Stimulated activated effector memory CD8-positive, alpha-beta T cell treated with anti-CD3 and anti-CD28 coated beads, Interleukin-12 subunit alpha, Interleukin-12 subunit beta, amount 100 ng/mL, for 72 hours (primary cell): ENCODE measurements at places on chromosomes 2 and 18.

- DNase-seq = no peak
Observed at GRCh38 chr2:150513647-150514046, 26.2 kb upstream of the RND3 start.

DNA sequence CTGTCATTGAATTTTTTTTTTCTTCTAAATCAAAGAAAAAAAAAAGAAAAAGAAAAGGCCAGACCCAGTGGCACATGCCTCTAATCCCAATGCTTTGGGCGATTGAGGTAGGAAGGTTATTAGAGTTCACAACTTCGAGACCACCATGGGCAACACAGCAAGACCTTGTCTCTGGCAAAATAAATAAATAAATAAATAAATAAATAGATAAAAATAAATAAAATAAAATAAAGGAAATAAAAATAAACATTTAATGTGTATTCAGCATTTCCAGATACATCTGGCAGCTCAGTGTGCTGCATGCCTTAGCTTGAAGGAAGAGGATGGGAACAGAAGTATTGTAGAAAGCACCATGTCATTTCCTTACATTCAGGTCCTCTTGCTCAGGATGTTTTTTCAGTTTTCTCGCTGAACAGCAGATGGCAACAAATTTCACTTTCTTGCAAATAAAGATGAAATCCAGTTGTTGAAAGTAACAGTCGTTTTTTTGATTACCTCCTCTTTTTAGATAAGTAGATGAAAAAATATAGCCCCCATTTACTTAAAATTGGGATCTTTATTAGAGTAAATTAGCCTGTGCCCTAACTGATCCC, 25.7 kb upstream of the FAM178B start:
- no peak for DNase-seq

- DNase-seq = no peak
Observed at GRCh38 chr2:184114439-184114838, 483.9 kb upstream of the ZNF804A start.

GRCh38 chr18:58781627-58782194, 83.0 kb upstream of the ZNF532 start:
- DNase-seq = peak; percentile 81

DNA sequence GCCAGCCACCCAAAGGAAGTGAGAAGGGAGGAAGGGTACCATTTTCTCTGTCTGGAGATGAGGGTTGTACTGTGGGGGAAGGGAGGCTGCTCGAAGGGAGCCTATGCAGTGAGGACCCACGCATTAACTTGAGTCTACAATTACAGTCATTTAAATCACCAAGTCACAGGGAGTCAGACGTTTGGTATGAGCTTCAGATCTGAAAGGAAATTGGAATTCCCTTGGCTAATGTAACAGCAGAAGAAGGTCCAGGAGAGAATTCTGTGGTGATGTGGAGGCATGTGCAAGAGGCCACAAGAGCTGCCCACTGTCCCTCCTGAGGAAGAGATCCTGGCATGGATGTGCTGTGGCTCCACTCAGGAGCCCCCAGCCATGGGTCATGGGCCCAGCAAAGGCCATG, 22.5 kb downstream of the DAPL1 start:
- no peak for DNase-seq
